ENCODE measurements at places on chromosomes 7 and 10. TPM values are rescaled to one million over a fixed set of nuclear protein-coding genes. Genes with fewer than 3 reads are reported as not detected.
A peak's percentile ranks its signal among the peaks of the same experiment; 100 is the strongest.

CALML3 gene
- total RNA-seq = not detected

GRCh38 chr10:59585046-59585700, 124.5 kb downstream of the SLC16A9 start:
- no peaks in the 10 kb centered on the region for H3K27me3 ChIP-seq
- no peaks in the 10 kb centered on the region for H3K36me3 ChIP-seq
- no peak overlapping the region for H3K4me3 ChIP-seq
- no peaks in the 10 kb centered on the region for H3K4me1 ChIP-seq

EGFR gene
- total RNA-seq = 2.3 TPM

DNA sequence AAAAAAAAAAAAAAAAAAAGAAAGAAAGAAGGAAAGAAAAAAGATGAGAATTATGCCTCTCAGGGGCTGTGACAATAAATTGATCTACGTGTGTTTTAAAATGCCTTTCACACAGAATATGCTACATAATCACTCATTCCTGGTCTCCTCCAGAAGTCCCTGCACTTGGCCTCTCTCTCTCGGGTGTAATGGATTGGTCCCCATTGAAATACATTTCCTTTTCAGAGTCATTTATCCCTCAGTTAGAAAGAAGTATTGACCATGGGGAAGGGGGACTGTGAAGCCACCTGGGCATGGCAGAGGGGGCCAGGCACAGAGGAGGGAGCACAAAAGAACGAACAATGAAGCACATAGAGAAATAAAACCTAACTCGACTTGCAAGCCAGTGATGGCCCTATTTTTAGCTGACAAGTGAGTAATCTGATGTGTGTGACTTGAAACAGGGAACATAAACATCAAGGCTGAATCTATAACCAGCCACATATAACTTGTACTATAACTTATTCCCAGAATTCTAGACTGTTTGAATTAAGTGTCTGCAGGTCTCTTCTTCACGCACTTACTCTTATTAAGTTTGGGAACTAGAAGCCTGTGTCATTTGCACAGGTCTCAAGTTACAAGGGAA, 490.8 kb downstream of the KCNMA1 start:
- no peak overlapping the region for H3K4me3 ChIP-seq
- H3K27me3 ChIP-seq = no peaks in the 10 kb centered on the region
- DNase-seq = no peak
- H3K27ac ChIP-seq = no peak overlapping the region
- H3K36me3 ChIP-seq = no peaks in the 10 kb centered on the region

DNA sequence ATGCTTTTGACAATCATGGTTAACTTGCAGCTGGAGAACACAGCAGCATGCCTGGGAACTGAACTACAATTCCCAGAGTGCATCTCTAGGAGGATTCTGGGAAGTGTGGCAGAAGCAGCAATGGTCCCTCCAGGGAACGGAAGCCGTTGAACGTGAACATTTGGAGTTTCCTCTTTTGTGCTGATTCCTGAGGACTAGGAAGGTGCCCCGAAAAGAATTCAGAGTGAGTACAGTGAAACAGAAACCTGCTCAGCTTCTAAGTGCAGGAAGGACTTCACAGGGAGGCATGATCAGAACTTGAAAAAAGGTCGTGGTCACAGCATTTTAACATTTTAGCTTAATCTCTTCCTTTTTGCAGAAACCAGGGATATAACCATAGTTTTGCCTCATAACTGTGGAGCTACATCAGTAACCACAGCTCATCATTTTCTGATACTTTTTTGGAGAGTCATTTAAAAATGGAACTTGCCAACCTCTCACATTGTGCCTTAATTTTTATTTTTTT, at the start of gene NUDT13:
Gene NUDT13, plus strand, starts transcription at position 111 of the 505 bp plus-strand sequence. CDS start 3,911 bp downstream, outside the sequence.
- no peaks in the 10 kb centered on the region for H3K27me3 ChIP-seq
- H3K36me3 ChIP-seq = peaks cover 22% of the 10 kb centered on the region
- peak; percentile 41 for DNase-seq
- H3K4me3 ChIP-seq = peak within 1 kb of the TSS; percentile 95
- H3K4me1 ChIP-seq = peaks cover 10% of the 10 kb centered on the region

DNA sequence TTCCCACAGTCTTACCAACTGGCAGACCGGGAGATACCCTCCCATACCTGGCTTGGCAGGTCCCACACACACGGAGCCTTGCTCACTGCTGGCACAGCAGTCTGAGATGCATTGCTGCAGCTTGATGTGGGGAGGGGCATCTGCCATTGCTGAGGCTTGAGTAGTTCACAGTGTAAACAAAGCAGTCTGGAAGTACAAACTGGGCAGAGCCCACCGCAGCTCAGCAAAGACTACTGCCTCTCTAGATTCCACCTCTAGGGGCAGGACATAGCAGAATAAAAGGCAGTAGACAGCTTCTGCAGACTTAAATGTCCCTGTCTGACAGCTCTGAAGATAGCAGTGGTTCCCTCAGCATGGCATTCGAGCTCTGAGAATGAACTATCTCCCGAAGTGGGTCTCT, 69.6 kb upstream of the RELN start:
- H3K27ac ChIP-seq = no peak overlapping the region
- no peak overlapping the region for H3K4me3 ChIP-seq
- no peaks in the 10 kb centered on the region for H3K36me3 ChIP-seq
- no peak for DNase-seq
- no peaks in the 10 kb centered on the region for H3K4me1 ChIP-seq

GRCh38 chr10:48494073-48494472, 110.8 kb downstream of the ARHGAP22 start:
- no peak overlapping the region for H3K27ac ChIP-seq
- H3K27me3 ChIP-seq = no peaks in the 10 kb centered on the region
- no peak for DNase-seq
- no peaks in the 10 kb centered on the region for H3K36me3 ChIP-seq
- H3K4me1 ChIP-seq = peaks cover 8% of the 10 kb centered on the region

- no peak for DNase-seq
- no peak overlapping the region for H3K4me3 ChIP-seq
- H3K36me3 ChIP-seq = no peaks in the 10 kb centered on the region
Observed at GRCh38 chr7:70318511-70318910, 720.2 kb downstream of the AUTS2 start.

DNA sequence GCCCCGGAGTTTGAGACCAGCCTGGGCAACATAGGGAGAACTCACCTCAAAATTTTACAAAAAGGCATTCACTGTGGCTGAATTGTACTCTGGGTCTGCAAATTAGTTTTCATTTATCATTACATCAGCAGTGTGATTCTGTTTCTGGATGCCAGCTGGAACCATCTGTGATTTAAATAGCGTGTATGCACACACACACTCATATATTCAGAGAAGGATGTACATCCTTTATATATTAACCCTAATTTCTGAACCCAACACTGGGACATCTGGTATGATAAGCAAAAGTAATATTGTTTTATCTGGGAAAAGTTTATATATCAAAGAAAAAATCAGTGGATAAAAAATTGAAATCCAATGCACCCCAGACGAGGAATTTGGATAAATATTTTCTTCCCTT, 33.8 kb upstream of the LYZL1 start:
- peaks cover 2% of the 10 kb centered on the region for H3K27me3 ChIP-seq
- H3K4me3 ChIP-seq = no peak overlapping the region
- DNase-seq = no peak
- no peak overlapping the region for H3K27ac ChIP-seq
- peaks cover 60% of the 10 kb centered on the region for H3K4me1 ChIP-seq

GRCh38 chr10:89699581-89700064, 1.8 kb upstream of the KIF20B start:
- H3K4me1 ChIP-seq = peaks cover 42% of the 10 kb centered on the region
- H3K27me3 ChIP-seq = no peaks in the 10 kb centered on the region
- peak overlapping the region; percentile 59 for H3K4me3 ChIP-seq

DNA sequence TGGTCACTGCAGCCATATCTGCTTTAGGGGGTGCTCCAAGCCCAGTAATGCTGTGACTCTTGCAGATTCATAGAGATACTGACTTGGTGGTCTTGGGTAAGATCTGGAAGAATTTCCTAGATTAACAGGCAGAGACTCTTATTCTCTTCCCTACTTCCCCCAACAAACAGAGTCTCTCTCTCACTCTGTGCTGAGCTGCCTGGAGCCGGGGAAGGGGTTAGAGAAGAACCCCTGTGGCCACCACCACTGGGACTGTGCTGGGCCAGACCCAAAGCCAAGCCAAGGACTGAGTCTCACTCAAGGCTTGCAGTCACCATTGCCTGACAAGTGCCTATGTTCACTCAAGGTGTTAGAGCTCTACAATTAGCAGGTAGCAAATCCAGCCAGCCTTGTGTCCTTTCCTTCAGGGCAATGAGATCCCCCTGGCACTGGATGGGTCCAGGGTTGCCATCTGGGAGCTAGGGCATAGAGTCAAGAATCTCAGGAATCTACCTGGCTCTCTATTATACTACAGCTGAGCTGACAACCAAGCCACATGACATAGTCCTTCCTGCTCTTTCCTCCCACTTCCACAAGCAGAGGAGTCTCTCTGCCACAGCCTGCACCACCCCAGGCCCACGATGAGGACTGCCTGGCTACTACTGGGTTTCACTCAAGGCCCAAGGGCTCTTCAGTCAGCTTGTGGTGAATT, 41.4 kb upstream of the TECTB start:
- H3K4me1 ChIP-seq = peaks cover 6% of the 10 kb centered on the region
- H3K4me3 ChIP-seq = no peak overlapping the region
- H3K27ac ChIP-seq = no peak overlapping the region

SCIN gene
- not detected for total RNA-seq

GPC2 gene
- total RNA-seq = 106 TPM

PTPRN2 gene
- total RNA-seq = 32.2 TPM
